ENCODE measurements at places on chromosomes 3 and 15.

DNA sequence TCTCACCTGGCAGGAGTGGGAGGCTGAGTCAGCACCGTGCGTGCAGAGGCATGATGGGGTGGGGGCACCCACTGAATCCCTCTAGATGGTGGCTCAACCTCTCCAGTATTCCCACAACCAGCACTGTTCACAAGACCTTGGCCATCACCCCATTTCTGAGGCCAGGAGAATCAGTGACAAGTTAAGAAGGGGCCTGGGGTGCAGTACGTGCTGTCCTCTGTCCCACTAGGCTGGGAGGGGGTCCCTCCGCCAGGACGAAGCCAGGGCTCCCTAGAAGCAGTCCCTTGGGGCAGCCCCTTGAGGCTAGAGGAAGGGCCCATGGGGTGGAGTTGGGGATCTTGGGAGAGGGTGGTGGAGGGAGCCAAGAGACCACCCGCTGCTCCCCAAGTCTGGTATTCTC is 4.8 kb downstream of the MYL3 start:
- peaks cover 39% of the 10 kb centered on the region for H3K27me3 ChIP-seq
- H3K36me3 ChIP-seq: no peaks in the 10 kb centered on the region
- H3K4me3 ChIP-seq: no peak overlapping the region

GRCh38 chr3:126146525-126147146 is 33.8 kb downstream of the ALDH1L1 start:
- peaks cover 2% of the 10 kb centered on the region for H3K27me3 ChIP-seq
- no peak for DNase-seq
- H3K4me3 ChIP-seq: no peak overlapping the region
- no peaks in the 10 kb centered on the region for H3K4me1 ChIP-seq
- H3K36me3 ChIP-seq: no peaks in the 10 kb centered on the region

DNA sequence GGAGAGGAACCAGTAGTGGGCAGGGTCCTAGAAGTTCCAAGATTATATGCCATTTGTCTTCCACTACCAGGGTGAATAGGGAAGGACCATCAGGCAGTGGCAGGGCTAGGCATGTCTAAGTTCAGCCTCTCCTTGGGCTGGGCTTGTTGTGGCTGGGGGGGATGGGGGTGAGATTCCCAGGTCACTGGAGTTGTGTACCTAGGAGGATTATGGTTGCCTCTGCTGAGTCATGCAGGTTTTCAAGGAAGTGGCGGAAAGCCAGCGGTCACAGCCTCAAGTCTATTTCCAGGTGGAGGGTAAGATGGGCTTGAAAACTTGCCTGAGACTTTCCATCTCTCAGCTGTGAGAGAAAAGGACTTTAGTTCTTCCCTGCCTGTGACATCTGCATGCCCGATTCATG is 1407.1 kb downstream of the SI start:
- no peak overlapping the region for H3K4me3 ChIP-seq
- H3K27me3 ChIP-seq: no peaks in the 10 kb centered on the region
- DNase-seq: no peak
- H3K36me3 ChIP-seq: no peaks in the 10 kb centered on the region

- peaks cover 3% of the 10 kb centered on the region for H3K36me3 ChIP-seq
- H3K4me1 ChIP-seq: no peaks in the 10 kb centered on the region
- no peak overlapping the region for H3K27ac ChIP-seq
- H3K4me3 ChIP-seq: no peak overlapping the region
- no peaks in the 10 kb centered on the region for H3K27me3 ChIP-seq
- DNase-seq: no peak
Measured at GRCh38 chr15:35427091-35427490, 118.9 kb downstream of the DPH6 start.

DNA sequence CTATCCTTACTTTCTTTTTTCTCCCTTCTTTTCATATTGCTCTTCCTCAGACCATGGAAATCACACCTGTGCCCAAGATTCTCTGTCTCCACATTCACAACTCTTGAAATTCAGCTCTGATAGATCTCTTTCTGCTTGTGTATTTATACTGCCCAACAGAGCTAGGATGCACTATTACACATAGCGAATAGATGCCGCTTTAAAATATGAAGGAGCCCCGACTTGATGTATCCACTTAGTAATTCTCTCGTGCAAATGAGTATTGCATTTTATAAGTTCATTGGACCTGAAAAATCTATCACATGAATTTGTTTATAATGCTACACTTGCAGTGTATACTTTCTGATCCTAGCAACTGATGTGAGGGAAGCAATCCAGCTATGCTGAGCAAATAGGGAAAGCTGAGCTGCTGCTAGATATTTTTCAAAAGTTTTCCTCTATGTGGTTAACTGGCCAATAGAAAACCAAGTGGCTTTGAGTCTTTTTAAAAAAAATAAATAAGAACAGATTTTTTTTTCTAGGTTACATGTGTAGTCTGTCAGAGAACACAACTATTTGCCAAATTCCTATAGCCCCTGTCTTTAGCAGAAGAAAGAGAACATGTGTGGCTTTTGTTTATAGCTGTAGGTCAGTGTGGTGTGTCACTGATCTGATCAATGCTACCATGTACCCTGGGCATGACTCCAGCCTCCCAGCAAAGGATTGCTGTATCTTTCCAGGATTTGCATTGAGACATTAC is 64.3 kb upstream of the LEKR1 start:
- H3K36me3 ChIP-seq: no peaks in the 10 kb centered on the region
- H3K27ac ChIP-seq: no peak overlapping the region
- H3K4me3 ChIP-seq: no peak overlapping the region
- H3K27me3 ChIP-seq: no peaks in the 10 kb centered on the region
- H3K4me1 ChIP-seq: no peaks in the 10 kb centered on the region

DNA sequence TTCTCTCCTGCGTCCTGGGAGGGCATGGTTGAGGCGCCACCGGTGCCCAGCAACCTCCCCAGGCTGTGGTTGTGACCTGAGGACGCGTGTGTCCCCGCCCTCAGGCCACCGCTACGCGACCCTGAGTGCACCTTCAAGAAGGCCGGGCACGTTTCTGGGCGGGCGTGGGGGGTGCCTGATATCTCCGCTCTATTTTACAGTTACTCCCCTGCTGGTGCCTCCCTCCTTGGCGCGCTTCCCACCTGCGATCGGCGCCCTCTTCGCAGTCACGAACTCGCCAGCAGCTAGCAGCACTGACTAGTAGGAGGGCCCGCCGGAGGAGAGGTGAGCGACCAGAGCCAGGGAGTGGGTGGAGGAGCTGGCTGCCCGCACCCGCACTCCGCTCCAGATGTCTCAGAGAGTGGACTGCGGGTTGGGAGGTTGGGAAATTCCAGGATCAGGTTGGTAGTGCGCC is 43.2 kb upstream of the POLG start:
- H3K4me1 ChIP-seq: peaks cover 4% of the 10 kb centered on the region
- peak overlapping the region; percentile 41 for H3K27ac ChIP-seq
- no peaks in the 10 kb centered on the region for H3K36me3 ChIP-seq
- DNase-seq: no peak
- peak overlapping the region; percentile 79 for H3K4me3 ChIP-seq

- H3K4me1 ChIP-seq: no peaks in the 10 kb centered on the region
- peaks cover 12% of the 10 kb centered on the region for H3K27me3 ChIP-seq
- no peak for DNase-seq
- no peak within 1 kb of the TSS for H3K4me3 ChIP-seq
- no peak within 1 kb of the TSS for H3K27ac ChIP-seq
Measured at GRCh38 chr3:151813799-151814198, at the start of gene AADAC. AADAC (plus strand) TSS chr3:151814116; CDS start chr3:151814163, 47 bp downstream.

- no peak overlapping the region for H3K27ac ChIP-seq
- no peak for DNase-seq
- no peaks in the 10 kb centered on the region for H3K4me1 ChIP-seq
- H3K36me3 ChIP-seq: no peaks in the 10 kb centered on the region
- H3K4me3 ChIP-seq: no peak overlapping the region
- no peaks in the 10 kb centered on the region for H3K27me3 ChIP-seq
Measured at GRCh38 chr3:94647131-94647530, 584.3 kb downstream of the NSUN3 start.

DNA sequence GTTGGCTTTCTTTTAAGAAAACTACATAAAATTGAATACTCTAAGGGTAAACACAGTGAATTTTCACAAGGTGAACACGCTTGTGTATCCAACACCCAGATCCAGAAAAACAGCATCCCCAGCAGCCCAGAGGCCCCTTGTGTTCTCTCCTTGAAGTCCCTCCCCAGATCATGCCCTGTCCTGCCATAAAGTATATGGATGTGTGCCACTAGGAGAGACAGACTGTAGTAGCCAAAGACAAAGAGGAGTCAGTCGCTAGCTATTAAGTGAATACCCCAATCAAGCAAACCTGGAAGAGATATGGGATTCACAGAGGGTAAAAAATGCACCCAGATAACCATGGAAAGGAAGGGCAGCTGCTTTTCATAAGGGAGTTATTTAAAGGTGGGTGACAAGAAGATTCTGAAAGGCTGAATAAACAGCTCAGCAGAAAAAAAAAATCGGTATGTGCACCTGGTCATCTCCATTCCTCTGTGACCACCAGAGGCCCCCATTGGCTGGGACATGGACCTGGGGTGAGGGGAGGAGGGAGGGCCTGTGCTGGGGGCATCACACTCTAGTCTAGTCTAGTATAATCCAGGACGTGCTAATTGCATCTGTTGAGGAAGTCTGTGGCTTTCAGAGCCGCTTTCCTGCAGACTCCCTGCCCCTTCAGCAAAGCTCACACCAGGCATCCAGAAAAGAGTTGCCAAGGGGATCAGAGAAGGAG is 167.3 kb upstream of the NDN start:
- H3K4me3 ChIP-seq: no peak overlapping the region
- no peak for DNase-seq

- peak overlapping the region; percentile 90 for H3K27ac ChIP-seq
- no peaks in the 10 kb centered on the region for H3K27me3 ChIP-seq
- H3K4me3 ChIP-seq: peak overlapping the region; percentile 87
- H3K36me3 ChIP-seq: peaks cover 9% of the 10 kb centered on the region
- H3K4me1 ChIP-seq: peaks cover 7% of the 10 kb centered on the region
Measured at GRCh38 chr3:40504636-40505430, 1.0 kb upstream of the ZNF620 start.

- peaks cover 41% of the 10 kb centered on the region for H3K27me3 ChIP-seq
- H3K36me3 ChIP-seq: no peaks in the 10 kb centered on the region
- H3K27ac ChIP-seq: no peak within 1 kb of the TSS
- DNase-seq: no peak
- H3K4me1 ChIP-seq: no peaks in the 10 kb centered on the region
Measured at GRCh38 chr15:86079508-86080266, at the start of gene AGBL1. AGBL1 (plus strand) TSS chr15:86079871.

DNA sequence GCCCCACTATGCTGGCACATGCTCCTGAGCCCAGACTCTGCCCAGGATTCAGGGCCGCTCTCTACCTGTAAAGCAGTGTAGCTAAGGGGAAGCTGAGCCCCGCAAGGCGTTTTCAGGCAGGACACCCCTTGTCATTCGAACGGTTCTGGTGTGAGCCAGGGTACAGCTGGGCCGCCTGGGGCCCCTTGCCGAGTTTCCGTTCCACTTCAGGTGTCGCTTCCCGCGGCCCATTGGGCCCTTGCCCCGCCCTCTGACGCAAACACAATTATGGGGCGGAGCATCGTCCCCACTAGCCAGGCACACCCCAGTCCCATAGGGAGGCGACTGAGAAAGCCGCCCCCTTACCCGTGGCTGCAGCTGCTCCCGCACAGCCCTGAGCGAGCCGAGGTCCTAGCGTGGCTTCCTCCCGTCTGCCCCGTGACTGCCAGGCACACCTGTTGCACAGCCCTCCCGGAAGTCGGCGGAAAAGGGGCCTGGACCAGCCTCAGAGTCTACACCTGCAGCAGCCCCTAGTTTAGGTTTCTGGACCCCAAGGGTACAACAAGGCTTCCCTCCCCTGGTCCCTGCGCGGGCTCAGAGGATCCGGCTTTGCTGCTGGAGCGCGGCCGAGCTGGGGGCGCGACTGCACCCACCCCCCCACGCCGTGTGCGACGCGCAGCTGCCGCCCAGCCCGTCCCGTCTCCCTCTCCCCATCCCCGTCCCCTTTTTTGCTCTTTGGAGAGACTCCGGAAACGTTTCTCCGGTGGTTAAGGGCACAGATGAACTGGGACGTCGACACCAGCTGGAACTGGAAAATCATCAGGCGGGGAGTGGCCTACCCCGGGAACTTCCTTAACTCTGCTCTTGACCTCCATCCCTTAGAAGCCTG is at the start of gene PLSCR2:
Gene PLSCR2 (minus strand): TSS at position 412 of the 868 bp plus-strand sequence. CDS start 9,657 bp downstream, outside the sequence.
- DNase-seq: peak; percentile 74
- H3K4me1 ChIP-seq: no peaks in the 10 kb centered on the region
- peaks cover 2% of the 10 kb centered on the region for H3K27me3 ChIP-seq
- peak within 1 kb of the TSS; percentile 69 for H3K27ac ChIP-seq

DNA sequence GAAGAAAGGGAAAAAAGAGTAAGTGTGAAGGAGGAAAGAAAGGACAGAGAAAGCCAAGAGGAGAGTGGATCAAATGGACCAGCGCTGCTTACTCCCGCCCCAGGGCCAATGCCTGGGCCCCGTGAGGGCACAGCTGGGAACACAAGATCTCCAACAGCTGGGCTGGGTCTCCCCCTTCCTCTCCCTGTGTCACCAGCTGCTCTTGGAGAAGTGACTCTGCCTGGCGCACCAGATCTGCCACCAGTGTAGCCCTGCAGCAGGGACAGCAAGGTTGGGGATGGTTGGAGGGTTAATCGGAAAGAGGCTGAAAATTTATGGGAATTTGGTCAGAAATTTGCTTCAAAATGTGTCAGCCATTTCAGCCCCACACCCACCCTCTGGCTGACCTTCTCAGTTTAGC is 8.4 kb downstream of the CDAN1 start:
- H3K36me3 ChIP-seq: peaks cover 50% of the 10 kb centered on the region
- no peak overlapping the region for H3K27ac ChIP-seq
- no peak for DNase-seq
- no peaks in the 10 kb centered on the region for H3K4me1 ChIP-seq
- H3K4me3 ChIP-seq: no peak overlapping the region
- H3K27me3 ChIP-seq: no peaks in the 10 kb centered on the region

GRCh38 chr15:89129123-89129815 is 41.0 kb downstream of the ABHD2 start:
- no peaks in the 10 kb centered on the region for H3K27me3 ChIP-seq
- H3K4me1 ChIP-seq: peaks cover 33% of the 10 kb centered on the region
- H3K4me3 ChIP-seq: peak overlapping the region; percentile 65
- peaks cover 9% of the 10 kb centered on the region for H3K36me3 ChIP-seq
- H3K27ac ChIP-seq: peak overlapping the region; percentile 21
- DNase-seq: peak; percentile 42

DNA sequence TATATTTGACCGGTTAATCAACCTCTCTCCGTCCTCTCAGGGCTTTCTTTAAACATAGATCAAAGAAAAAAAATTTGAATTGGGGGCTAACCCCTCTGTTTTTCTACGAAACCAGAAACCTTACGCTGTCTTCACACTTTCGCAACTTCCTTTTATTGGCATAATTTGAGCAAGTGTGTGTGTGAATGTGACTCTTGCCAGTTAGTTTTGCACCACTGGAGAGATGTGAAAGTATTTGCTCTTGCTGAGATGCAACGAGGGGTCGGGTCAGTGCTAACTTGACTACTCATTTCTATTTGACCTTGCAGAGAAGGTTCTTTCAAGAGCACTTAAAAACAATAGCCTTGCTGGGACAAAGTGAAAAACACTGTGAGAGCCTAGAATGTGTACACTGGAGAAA is 81.2 kb downstream of the FAM43A start:
- peak overlapping the region; percentile 54 for H3K4me3 ChIP-seq
- peaks cover 22% of the 10 kb centered on the region for H3K27me3 ChIP-seq
- no peak for DNase-seq
- H3K4me1 ChIP-seq: peaks cover 27% of the 10 kb centered on the region
- peaks cover 3% of the 10 kb centered on the region for H3K36me3 ChIP-seq

- H3K27me3 ChIP-seq: peaks cover 23% of the 10 kb centered on the region
- no peak overlapping the region for H3K4me3 ChIP-seq
- no peak for DNase-seq
- H3K4me1 ChIP-seq: no peaks in the 10 kb centered on the region
- H3K36me3 ChIP-seq: no peaks in the 10 kb centered on the region
Measured at GRCh38 chr3:14273901-14274611, 95.4 kb downstream of the LSM3 start.
